ENCODE measurements at places on chromosomes 1 and 21. TPM values are rescaled to one million over a fixed set of nuclear protein-coding genes. Genes with fewer than 3 reads are reported as not detected.

HNRNPCL2 gene
- not detected for total RNA-seq

OPRD1 gene
- not detected for total RNA-seq

KRTAP13-2 gene
- total RNA-seq = not detected

GPR37L1 gene
- not detected for total RNA-seq

NBPF1 gene
- 17.6 TPM for total RNA-seq

LCE3E gene
- not detected for total RNA-seq

VHLL gene
- total RNA-seq = not detected

IFNLR1 gene
- total RNA-seq = 0.65 TPM

MTX1 gene
- total RNA-seq = 20.7 TPM

NTRK1 gene
- total RNA-seq = 0.34 TPM

MFAP2 gene
- not detected for total RNA-seq

KCNA2 gene
- 3.1 TPM for total RNA-seq

TMOD4 gene
- total RNA-seq = 1.0 TPM

All from T-helper 17 cell (primary cell).